Nephron progenitor cell (in vitro differentiated cells): ENCODE measurements at places on chromosomes 7 and 10.
A peak's percentile ranks its signal among the peaks of the same experiment; 100 is the strongest.

- peaks cover 69% of the 10 kb centered on the region for H3K4me1 ChIP-seq
- peaks cover 20% of the 10 kb centered on the region for H3K27me3 ChIP-seq
- no peak overlapping the region for H3K27ac ChIP-seq
- DNase-seq: no peak
These were observed 5.9 kb downstream of the FGFR2 start for GRCh38 chr10:121592155-121592890.

DNA sequence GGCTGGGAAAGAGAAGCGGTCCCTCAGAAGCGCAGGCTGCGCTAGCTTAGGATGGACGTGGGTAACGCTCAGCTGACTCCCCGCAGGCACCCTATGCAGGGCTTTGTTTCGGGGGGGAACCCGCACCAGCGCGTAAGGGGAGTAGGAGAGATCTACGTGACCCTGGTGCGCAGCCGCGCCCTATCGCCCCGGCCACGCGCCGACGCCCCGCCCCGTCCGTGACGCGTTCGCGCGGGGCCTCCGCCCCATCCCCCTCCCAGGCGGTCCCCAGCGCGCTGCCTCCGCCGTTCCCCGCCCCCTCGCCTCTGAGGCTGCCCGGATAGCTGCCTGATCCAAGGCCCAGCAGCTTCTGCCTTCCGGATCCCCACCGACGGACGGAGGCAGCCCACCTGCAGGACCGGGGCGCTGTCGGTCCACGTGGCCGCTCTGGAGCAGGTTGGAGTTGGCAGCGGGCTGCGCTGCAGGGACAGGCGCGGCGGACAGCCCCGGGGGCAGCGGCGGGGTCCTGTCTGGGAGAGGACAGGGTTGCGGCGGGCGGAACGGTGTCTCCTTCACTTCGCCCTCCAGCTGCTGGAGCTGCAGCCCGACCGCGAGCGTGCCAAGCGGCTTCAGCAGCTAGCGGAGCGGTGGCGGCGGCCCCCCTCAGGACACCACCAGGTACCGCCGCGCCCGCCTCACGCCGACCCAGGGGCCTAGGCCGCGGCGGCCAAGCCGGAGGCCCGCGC lies at the start of gene VDAC2:
VDAC2 (plus strand) TSS at position 515 of the 725 bp plus-strand sequence. CDS start 363 bp downstream, outside the sequence.
- peaks cover 31% of the 10 kb centered on the region for H3K36me3 ChIP-seq
- peak within 1 kb of the TSS; percentile 100 for H3K27ac ChIP-seq
- peak within 1 kb of the TSS; percentile 97 for H3K4me3 ChIP-seq

GRCh38 chr10:46301056-46301645 lies 14.4 kb downstream of the ANTXRL start:
- H3K27ac ChIP-seq: no peak overlapping the region
- no peak for DNase-seq
- H3K27me3 ChIP-seq: peaks cover 4% of the 10 kb centered on the region
- H3K36me3 ChIP-seq: no peaks in the 10 kb centered on the region
- H3K4me3 ChIP-seq: no peak overlapping the region

DNA sequence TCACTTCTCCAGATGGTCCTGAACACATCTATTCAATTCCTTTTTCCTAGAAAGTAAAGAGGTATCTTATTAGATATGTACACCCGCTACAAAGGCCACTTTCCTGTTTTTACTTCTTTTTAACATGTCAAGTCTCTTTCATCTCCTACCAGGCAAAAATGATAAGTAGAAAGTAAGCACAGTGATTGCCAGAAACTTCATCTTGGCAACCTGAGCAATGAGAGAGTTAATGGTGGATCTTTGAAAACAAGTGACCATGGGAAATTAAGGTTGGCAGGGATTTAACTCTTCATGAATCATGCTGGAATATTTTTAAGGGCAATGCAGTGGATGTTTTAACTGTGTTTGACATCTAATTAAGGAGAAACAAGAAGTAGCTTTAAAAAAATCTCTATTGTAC lies 2.7 kb downstream of the SEMA3A start:
- peak overlapping the region; percentile 21 for H3K27ac ChIP-seq
- H3K27me3 ChIP-seq: peaks cover 4% of the 10 kb centered on the region
- H3K4me3 ChIP-seq: peak overlapping the region; percentile 97
- no peaks in the 10 kb centered on the region for H3K36me3 ChIP-seq
- no peak for DNase-seq
- H3K4me1 ChIP-seq: peaks cover 81% of the 10 kb centered on the region

- H3K27me3 ChIP-seq: no peaks in the 10 kb centered on the region
- peaks cover 25% of the 10 kb centered on the region for H3K4me1 ChIP-seq
- no peak for DNase-seq
- peaks cover 39% of the 10 kb centered on the region for H3K36me3 ChIP-seq
These were observed 96.1 kb downstream of the TPST1 start for GRCh38 chr7:66301249-66301648.

GRCh38 chr7:156886020-156886795 lies 6.8 kb downstream of the LMBR1 start:
- H3K36me3 ChIP-seq: peaks cover 70% of the 10 kb centered on the region
- H3K27me3 ChIP-seq: no peaks in the 10 kb centered on the region
- peaks cover 16% of the 10 kb centered on the region for H3K4me1 ChIP-seq
- H3K27ac ChIP-seq: no peak overlapping the region

GRCh38 chr7:1858435-1859265 lies 188.6 kb downstream of the ELFN1 start:
- no peak overlapping the region for H3K27ac ChIP-seq
- H3K36me3 ChIP-seq: no peaks in the 10 kb centered on the region
- H3K4me3 ChIP-seq: no peak overlapping the region
- peak; percentile 4 for DNase-seq
- no peaks in the 10 kb centered on the region for H3K27me3 ChIP-seq

DNA sequence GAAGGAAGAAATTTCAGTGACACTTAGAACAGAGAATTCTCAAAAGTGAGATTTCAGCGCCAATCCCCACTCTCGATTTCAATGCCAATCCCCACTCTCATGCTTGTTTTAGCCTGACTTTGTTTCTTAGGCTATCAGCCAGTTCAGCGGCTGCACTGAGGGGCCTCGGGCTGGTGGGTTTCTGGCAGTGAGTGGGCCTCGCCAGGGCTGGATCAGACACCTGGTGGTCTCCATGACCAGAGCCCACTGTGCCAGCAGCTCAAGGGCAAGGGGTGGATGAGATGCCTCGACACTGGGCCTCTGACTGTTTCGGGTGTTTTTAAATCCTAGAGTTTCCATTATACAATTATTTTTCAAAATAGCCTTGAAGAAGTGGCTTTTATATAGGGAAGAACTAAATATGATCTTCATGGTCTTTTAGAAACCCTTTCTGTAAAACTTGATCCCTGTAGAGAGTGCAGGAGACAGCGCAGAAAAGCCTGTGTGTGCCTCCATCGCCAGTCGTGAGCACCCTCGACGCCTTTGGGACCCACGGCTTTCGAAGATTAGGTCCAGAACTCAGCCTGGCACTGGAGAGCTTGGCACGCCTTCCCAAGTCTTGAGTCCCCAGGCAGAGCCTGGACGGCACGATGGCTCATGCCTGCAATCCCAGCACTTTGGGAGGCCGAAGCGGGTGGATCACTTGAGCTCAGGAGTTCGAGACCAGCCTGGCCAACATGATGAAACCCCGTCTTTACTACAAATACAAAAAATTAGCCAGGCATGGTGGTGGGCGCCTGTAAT lies 76.2 kb downstream of the INPP5A start:
- peaks cover 4% of the 10 kb centered on the region for H3K27me3 ChIP-seq
- no peak overlapping the region for H3K4me3 ChIP-seq
- peaks cover 28% of the 10 kb centered on the region for H3K4me1 ChIP-seq

DNA sequence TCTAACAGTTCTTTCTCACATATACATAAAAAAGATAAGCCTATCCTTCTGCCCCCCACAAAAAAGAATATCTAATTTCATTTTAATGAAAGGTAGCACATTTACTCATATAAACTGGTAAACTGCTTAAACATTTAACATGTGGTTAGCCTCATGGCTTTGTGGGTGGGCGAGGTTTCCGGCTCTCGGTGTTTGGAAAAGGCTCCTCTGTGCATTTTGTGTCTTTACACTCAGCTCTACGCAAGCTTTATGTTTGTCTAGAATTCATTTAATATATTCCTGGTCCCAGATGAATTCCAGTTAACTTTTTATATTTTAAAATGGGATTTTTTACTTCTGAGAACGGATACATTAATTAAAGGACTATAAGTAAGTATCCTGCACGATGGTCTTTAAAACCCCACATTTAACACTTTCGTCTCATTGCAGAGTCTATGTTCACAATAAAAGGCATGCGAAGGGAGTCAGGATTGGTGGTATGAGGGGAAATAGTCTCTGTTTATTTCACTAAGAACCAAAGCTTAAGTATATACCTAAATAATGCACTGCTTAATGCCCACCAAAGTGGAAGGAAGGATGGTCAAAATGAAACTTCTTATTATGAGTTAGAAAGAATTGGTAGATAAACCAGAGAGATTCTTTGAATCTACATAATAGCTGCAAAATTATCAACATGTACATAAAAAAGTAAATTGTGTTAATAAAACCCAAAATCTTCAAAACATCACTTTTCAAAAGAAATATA lies 197.2 kb downstream of the CRPPA start:
- no peak overlapping the region for H3K4me3 ChIP-seq
- no peak for DNase-seq
- H3K27me3 ChIP-seq: no peaks in the 10 kb centered on the region
- no peak overlapping the region for H3K27ac ChIP-seq
- no peaks in the 10 kb centered on the region for H3K4me1 ChIP-seq
- no peaks in the 10 kb centered on the region for H3K36me3 ChIP-seq

GRCh38 chr7:101378751-101379174 lies 16.1 kb downstream of the COL26A1 start:
- H3K36me3 ChIP-seq: peaks cover 72% of the 10 kb centered on the region
- peak; percentile 52 for DNase-seq
- H3K27me3 ChIP-seq: no peaks in the 10 kb centered on the region
- H3K4me3 ChIP-seq: peak overlapping the region; percentile 31
- H3K4me1 ChIP-seq: peaks cover 42% of the 10 kb centered on the region

GRCh38 chr10:30999070-30999712 lies 32.5 kb downstream of the ZNF438 start:
- H3K27me3 ChIP-seq: no peaks in the 10 kb centered on the region
- H3K36me3 ChIP-seq: peaks cover 11% of the 10 kb centered on the region
- H3K4me3 ChIP-seq: no peak overlapping the region
- H3K4me1 ChIP-seq: peaks cover 4% of the 10 kb centered on the region

DNA sequence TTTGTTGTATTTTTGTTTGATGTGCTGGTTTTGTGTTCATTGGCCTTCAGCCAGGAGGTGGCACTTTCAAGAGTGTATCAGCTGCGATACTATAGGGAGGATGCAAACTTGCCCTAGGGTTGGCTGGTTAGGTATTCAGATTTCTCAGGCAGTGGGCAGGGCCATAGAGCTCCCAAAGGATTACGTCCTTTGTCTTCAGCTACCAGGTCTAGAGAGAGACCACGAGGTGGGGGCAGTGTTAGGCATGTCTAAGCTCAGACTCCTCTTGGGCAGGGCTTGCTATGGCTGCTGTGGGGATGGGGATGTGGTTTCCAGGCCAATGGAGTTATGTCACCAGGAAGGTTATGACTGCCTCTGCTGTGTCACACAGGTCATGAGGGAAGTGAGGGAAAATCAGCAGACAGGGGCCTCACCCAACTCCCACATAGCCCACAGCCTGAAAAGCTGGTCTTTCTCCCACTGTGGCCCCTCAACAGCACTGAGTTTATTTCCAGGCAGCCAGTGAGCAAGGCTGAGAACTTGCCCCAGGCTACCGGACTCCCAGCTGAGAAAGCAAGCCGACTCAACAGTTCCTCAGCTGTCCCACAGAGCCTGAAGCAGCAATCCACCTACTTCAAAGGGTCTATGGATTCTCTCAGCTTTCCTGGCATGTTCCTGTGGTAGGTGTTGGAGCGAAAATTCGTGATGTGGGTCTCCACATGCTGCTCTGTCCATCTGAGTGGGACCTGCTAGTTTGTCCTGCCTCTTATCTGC lies 227.4 kb upstream of the COBL start:
- no peak for DNase-seq
- peaks cover 4% of the 10 kb centered on the region for H3K4me1 ChIP-seq
- no peaks in the 10 kb centered on the region for H3K27me3 ChIP-seq
- peak overlapping the region; percentile 38 for H3K27ac ChIP-seq

GRCh38 chr10:88800152-88801125 lies 2.1 kb upstream of the LIPM start:
- H3K4me3 ChIP-seq: no peak overlapping the region
- no peak for DNase-seq
- no peaks in the 10 kb centered on the region for H3K36me3 ChIP-seq
- H3K27ac ChIP-seq: no peak overlapping the region
- peaks cover 8% of the 10 kb centered on the region for H3K27me3 ChIP-seq

- peaks cover 5% of the 10 kb centered on the region for H3K4me1 ChIP-seq
- DNase-seq: no peak
- H3K4me3 ChIP-seq: no peak overlapping the region
- peaks cover 12% of the 10 kb centered on the region for H3K27me3 ChIP-seq
These were observed 1184.1 kb downstream of the TYW1 start for GRCh38 chr7:68180761-68181160.

- H3K27me3 ChIP-seq: no peaks in the 10 kb centered on the region
- H3K4me3 ChIP-seq: peak overlapping the region; percentile 69
- H3K27ac ChIP-seq: no peak overlapping the region
- no peaks in the 10 kb centered on the region for H3K36me3 ChIP-seq
- H3K4me1 ChIP-seq: peaks cover 70% of the 10 kb centered on the region
- DNase-seq: peak; percentile 27
These were observed 81.9 kb upstream of the DYNC1I1 start for GRCh38 chr7:95690367-95690947.

DNA sequence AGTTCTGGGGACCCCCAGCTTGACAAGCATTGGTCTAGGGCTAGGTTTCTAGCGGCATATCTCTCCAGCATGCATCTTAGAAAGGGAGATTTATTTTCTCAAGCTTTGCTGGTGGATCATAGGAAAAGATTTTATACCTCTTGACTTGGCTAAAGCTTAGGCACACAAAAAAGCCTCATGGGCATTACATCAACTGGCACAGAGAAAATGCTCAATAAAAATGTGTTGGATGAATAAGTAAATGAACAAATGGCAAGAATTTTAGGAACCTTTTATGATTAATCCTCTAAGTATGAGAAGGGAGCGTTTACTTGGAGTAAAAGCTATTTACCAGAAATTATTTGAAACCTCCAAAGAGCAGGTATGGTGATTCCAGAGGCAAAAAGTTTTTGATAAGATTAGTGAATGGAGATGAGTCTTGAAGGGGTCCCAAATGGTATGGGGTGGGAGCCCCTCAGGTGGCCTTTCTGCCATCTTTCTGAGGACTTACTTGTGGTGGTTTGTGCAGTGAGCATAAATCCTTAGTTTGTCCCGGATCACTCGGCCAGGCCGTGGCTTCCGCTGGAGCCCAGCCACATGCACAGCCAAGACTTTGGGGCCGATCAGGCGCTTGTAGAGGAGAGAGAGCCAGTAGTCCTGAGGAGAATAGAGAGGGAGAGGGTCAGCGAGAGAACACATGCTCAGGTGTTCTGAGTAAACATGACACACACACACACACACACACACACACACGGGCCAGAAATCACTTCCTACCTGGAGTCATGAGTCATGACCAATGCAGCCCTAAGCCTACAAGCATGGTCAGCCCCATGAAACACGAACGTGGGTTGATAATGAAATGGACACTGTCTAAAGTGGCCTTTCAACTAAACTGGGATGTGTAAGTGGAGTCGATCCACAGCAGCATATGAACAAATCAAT lies 43.1 kb upstream of the HPS1 start:
- H3K4me3 ChIP-seq: no peak overlapping the region
- no peak for DNase-seq
- no peaks in the 10 kb centered on the region for H3K27me3 ChIP-seq
- peaks cover 20% of the 10 kb centered on the region for H3K4me1 ChIP-seq
- H3K36me3 ChIP-seq: peaks cover 5% of the 10 kb centered on the region
